ENCODE measurements at places on chromosomes 4 and X. TPM values are rescaled to one million over a fixed set of nuclear protein-coding genes. Genes with fewer than 3 reads are reported as not detected.

DNA sequence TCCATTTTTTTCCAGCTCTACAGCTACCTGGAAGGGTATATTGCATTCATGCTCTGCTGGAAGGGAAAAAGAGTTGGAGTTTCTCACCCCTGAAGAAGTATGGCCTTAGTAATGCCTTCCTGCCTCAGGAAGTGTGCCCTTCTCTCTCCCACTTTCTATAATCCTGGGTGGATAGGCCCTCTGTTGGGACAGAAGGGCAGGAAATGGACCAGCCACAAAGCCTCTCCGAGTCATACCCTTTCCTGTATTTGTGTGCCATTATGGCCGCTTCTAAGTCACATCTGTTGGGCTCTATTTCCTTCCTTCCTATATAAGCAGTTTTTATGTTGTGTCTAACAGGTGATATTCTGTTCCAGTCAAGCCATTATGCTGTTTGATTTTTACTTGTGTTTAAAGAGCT is 74.8 kb upstream of the SMARCA5 start:
- DNase-seq, result no peak

Gene MOSPD2
- total RNA-seq, result 25.2 TPM

DNA sequence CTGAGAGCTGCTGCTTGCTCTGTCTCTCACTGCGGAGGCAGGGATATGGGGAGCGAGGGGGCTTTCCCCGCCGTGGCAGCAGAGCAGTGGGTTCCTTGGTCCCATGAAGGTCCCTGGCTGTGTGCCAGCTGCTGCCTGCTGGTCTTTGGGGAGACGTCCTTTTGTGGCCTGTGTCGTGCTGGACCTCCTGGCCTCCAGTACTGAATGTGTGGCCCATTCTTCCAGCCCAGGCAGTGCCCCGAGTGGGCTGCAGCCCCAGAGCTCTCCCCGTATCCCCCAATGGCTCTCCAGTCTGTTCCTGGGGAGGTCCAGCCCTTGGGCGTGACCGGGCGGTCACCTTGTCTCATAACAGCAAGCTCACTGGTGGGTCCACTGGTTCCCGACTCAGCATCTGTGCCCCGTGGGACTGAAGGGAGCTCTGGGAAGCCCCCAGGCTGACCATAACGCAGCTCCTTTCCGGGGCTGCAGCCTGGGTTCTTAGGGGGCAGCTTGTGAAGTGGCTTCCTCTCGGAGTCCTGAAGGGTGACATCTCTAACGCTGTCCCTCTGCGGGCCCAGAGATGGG is 115.6 kb downstream of the SMIM20 start:
- no peak for DNase-seq

GRCh38 chr4:15654593-15655222 is 449 bp downstream of the FBXL5 start:
- DNase-seq, result peak; percentile 65

DNA sequence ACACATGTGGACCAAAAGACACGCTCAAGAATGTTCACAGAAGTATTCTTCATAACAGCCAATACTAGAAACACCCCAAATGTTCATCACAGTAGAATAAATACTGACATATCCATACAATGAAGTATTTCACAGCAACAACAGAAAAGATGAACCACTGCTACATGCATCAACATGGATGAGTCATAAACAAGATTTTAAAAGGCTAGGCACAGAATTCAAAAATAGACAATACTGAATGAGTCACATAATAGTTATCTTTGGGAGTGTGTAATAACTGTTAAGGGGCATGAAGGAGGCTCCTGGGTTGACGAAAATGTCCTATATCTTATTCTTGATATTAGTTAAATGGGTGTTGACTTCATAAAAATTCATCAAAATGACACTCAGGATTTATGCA is 43.5 kb downstream of the CLOCK start:
- no peak for DNase-seq

DNA sequence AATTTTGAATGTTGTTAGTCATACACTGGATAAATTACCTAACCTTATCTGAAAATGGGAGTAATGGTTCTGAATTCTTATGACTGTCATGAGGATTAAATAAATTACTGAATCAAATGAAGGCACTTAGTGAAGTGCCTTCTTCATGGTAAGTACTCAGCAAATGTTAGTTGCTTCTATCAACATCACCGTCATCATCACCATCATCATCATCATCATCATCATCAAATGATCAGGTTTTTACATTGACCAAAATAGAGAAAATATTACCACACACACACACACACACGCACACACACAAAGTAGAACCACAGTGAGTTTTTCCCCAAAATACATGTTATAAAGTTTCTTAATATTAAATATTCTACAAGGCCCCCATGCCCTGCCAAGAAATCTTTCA is 368.3 kb upstream of the FGF13 start:
- DNase-seq, result no peak

GRCh38 chr4:7806338-7807090 is 133.1 kb downstream of the AFAP1 start:
- peak; percentile 73 for DNase-seq

DNA sequence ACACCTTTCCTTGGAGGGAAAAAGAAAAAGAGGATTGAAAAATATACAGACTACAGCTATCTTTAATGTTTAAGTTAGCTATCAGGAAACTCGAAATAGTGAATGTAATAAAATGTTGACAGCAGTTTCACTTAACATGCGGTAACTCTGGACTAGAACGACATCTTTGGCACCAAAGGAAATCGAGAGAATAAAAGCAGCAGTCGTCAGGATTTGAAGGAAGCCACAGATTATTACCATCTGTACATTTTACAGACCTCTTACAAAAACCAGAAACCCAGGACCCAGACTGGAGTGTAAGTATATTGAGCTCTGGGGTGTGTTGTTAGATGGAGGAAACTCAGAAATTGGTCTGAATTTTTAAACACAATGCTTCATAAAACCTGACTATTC is 51.6 kb upstream of the STOX2 start:
- no peak for DNase-seq

- no peak for DNase-seq
These were observed 338 bp upstream of the KLHL2 start for GRCh38 chr4:165207016-165207430.

Gene COL4A6
- total RNA-seq, result 16.1 TPM

Gene DCAF12L1
- total RNA-seq, result 0.10 TPM

DNA sequence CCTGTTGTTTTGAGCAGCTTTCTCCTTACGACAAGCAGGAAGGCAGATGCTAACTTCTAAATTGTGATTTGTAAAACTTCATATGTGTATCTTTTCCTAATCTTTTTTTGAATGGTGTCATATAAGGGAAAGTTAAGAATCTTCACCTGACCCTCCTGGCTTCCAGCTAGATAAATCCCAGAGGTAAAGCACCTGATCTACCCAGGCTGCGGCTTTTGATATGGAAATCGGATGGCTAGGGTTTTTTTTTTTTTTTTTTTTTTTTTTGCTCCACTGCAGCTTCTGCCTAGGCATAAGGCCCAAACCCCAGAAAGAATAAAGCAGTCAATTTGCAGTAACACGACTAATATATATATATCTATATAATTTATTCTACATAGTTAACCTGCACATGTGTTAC is 10.0 kb downstream of the MAB21L2 start:
- DNase-seq, result no peak

DNA sequence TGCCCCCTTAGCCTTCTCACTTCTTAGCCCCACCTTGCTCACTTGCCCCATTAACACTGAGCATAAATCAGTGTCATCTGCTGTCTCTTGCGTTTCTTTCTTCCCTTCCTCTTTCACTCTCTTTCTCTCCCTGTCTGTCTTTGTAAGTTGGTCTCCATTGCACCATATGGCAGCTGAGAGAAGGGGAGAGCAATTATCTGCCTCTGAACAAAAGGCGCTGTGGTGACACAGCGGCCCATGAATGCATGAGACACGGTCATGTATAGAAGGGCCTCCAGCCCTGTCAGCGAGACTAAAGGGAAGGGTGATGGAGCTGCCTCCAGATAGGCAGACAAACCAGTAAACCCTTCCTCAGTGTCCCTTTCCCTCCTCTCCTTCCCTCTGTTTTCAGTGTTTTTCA is 88.8 kb upstream of the PCDH18 start:
- no peak for DNase-seq

- no peak for DNase-seq
These were observed 50.9 kb upstream of the ADRA2C start for GRCh38 chr4:3715061-3715854.

- no peak for DNase-seq
These were observed 143.4 kb downstream of the CBR4 start for GRCh38 chr4:168866635-168867034.

Gene STBD1
- 6.9 TPM for total RNA-seq

DNA sequence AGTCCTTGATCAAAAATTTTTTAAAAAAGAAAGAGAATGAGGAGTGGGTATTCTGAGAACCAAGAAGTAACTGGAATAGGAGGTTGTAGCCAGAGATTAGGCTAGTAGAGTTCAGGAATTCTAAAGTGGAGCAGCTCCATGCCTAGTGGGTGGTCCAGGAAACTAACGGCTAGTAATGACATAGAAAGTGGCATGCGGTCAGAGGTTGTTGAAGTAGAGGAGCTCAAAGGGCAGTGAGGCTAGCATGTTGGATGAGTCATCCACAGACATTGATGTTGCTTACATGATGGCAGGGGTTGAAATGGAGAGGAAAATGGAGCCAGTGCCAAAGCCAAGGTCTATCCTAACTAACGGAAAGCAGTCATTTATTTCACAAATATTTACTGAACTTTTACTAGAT is 42.1 kb downstream of the TEX13B start:
- no peak for DNase-seq

DNA sequence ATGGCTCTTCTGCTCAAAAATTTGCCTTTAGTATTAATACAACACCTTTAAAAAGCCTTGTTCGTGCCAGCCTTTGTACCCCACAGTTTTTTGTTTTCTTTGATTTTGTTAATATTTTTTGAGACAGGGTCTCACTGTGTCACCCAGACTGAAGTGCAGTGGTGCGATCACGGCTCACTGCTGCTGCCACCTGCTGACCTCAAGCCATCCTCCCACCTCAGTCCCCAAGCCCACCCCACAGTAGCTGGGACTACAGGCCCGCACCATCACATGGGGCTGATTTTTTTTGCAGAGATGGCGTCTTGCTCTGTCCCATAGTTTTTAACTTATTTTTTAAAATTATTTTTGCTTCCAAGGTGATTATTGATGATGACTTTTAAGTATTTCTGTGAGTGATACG is 134.0 kb downstream of the HTR2C start:
- DNase-seq, result no peak

GRCh38 chrX:33385546-33385945 is 174.2 kb upstream of the DMD start:
- no peak for DNase-seq

Gene PNMA6F
- total RNA-seq, result not detected

DNA sequence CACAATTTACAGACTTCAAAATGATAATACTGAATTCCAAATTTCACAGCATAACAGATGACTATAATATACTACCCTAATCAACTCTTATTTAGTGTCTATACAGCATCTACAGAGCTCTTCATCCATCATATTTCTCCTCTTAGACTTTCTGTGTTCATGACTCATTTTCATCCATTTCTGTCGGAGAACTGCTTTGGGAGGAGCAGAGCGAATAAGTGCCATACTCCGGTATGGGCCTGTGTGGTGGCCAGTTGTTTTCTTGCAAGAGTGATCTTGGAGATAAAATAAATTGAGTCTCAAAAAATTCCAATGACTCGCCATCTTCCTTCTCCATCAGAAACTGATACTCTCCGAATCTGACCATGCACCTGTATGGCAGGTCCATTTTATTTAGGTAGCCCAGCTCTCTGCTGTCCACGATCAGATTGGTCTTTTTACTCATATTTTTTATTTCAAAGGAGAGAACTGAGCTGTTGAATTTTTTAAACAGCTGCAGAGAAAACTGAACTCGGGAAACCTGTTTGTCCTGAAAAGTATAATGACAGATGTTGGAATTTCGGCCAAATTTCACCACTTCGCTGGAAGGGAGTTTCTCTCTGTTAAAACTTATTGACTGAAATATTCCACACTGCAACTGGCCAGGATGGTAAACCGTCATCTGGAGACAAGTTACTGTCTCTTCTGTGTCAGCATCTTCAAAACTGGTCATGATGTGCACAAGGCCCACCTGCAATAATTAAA is 7.8 kb downstream of the TIFA start:
- no peak for DNase-seq

Gene GAGE12F
- not detected for total RNA-seq

Gene SCRG1
- total RNA-seq, result 2.3 TPM

- no peak for DNase-seq
These were observed 30.8 kb downstream of the ZNF827 start for GRCh38 chr4:145907812-145908211.

Gene MAGEA9B
- total RNA-seq, result not detected
